ENCODE measurements at places on chromosomes 4 and X.

- peak; percentile 2 for DNase-seq
These were observed 150.1 kb downstream of the HNRNPD start for GRCh38 chr4:82223715-82224114.

DNA sequence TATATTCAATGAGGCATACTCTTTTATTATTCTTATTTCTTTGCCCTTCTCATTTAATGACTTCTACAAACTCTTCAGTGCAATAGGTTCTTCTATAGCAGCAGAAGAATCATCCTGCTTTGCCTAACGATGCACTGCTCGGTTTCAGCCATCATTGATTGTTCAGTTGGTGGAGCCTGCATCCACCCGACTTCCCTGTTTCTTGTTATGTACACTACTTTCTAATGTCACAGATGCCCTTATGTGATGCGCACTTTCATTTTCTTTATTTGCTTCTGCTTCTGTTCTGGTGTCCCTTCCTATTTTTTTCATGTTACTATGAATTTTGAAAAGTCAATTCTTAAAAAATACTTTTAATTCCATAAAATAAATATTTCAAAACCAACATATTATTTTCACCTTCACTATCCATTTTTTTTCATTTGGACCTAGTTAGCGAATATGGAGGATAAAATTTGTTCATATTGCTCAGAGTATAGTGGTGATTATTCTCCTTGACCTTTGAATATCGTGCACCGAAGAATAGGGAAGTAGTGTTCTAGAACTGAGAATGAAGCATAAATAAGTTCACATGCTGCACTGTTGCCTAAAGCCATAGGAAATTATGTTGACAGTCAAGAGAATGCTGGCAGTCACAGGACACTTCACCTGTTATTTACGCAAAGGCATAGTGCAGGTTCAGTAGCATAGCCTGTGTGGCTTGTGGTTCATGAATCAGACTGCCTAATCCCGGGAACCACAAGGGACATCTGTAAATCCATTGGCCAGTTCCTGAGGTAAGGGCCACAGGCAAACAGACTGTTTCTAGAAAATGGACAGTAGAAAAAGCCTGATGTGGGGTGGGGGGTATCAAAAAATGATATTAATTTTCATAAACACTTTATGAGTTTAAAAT lies 21.3 kb upstream of the SFRP2 start:
- no peak for DNase-seq

DNA sequence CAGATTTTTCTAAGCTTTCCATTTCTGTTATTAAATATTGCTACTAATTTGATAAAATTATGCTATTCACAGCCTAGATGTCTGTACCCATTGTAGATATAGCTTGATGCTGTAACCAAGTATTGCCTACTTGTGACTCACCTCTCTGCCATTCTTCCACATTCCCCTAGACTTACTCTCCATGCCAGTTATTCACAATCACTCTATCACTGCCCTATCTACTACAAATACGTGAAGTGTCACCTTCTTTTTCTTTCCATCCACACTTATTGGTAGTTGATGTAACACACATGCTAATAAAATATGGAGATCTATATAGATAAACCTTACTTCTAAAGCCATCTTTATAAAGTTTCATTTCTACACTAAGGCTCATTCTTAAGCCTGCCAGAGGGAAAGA lies 179.4 kb upstream of the PACRGL start:
- no peak for DNase-seq

GRCh38 chrX:31350808-31351074 lies 278.9 kb upstream of the FTHL17 start:
- DNase-seq, result no peak

GRCh38 chr4:123250843-123251242 lies 145.8 kb upstream of the SPRY1 start:
- DNase-seq, result no peak

- no peak for DNase-seq
These were observed 214.2 kb downstream of the GPC3 start for GRCh38 chrX:133771086-133771646.

GRCh38 chrX:150217609-150218008 lies 145.5 kb upstream of the MAMLD1 start:
- no peak for DNase-seq

DNA sequence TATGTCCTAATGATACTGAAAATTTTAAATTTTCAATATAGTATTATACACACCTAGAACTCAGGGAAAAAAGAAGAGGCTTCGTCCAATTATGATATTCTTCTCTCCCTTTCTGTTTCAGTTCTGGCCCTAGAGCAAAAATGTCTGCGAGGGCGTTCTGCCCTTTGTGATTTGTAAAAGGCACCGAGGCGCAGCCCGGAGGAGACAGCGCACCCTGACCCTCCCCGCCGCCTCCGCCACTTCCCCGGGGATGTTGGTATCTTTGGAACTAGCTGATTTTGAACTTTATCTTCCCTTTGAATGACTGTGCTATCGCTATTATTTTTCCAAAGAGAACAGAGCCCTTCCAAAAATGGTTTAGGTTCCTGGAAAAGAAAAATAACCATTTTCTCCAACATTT lies 173.2 kb upstream of the FAM9B start:
- DNase-seq, result no peak

GRCh38 chr4:76499461-76499860 lies 64.4 kb downstream of the SHROOM3 start:
- no peak for DNase-seq

DNA sequence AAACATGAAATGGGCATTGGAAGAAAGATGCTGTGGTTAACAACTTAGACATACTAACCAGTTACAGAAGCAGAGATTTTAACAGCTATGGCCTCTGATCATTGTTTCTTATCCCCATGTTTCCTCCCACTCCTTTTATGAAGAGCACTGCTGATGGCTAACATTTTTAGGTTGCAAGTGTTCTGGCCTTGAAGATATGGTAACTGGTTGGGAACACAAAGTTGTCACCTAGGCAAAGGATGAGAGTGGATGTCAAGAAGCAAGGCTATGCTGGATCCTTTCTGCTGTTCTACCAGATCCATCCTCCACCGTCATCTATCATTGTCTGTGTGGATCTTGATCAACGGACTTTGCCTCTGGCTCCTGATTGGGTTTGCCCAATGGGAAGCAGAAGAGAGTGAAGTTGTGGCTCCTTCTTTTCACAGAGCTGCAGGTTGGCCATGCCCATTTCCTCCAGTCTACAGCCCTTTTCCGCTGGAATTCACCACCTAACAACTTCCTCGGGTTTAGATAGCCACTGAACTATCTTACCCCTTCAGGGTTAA lies 48.9 kb upstream of the SPP1 start:
- no peak for DNase-seq

DNA sequence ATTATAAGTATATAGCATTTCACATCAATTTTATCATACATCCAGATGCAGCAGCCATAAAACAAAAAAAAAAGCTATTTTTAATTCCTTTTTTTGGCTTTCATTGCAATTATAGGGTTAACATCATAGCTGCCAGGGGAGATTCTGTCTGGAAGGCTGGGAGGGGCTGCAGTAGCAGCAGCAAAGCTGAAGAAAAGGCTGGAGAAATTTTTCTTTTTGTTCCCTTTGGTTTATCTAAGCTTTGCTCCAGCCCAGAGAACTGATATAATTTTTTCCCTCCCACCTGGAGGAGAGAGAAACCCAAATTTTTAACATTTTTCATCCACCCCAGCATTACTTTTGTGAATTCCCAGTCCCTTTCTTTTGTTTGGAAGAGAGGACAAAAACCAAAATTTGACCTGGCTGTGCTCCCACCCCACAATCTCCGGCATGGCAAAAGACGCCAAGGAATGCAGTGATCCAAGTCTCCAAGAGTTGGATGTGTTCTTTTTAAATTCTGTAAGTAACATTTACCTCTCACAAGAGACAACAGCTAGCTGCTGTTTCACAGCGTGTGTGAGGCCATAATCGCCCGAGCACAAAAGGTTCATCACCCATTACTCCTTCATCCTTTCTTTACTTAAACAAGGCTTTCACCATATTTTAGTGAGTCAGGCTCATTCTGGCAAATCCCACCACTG lies 25.1 kb upstream of the FAM156A start:
- no peak for DNase-seq

DNA sequence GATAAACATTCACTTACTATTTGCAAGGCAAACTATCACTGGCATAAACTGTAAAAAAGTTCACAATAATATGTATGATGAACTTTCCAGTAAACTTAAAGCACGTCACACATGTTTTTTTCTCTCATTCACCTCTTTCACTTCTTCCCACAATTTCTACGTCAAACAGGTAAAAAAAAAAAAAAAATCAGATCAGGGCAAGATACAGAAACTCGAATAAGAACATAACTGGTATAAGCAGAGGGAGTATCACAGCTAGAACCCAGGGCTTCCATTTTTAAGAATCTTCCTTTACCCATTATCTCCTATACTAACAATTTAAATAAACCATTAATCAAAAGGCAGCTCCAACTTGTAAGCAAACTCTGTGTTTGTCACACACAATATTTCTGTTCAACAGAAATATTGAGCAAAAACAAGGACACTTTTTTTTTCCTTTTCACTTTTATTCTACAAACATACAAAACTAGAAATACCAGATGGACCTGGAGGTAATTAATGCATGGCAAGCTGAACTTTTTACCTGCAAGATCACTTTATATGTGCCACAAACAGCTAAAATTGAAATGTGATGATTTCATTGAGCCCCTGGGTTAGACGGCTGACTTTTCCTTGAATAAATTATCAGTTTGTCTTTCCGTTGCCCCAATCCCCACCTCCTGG lies 47.5 kb upstream of the NSUN7 start:
- DNase-seq, result no peak

DNA sequence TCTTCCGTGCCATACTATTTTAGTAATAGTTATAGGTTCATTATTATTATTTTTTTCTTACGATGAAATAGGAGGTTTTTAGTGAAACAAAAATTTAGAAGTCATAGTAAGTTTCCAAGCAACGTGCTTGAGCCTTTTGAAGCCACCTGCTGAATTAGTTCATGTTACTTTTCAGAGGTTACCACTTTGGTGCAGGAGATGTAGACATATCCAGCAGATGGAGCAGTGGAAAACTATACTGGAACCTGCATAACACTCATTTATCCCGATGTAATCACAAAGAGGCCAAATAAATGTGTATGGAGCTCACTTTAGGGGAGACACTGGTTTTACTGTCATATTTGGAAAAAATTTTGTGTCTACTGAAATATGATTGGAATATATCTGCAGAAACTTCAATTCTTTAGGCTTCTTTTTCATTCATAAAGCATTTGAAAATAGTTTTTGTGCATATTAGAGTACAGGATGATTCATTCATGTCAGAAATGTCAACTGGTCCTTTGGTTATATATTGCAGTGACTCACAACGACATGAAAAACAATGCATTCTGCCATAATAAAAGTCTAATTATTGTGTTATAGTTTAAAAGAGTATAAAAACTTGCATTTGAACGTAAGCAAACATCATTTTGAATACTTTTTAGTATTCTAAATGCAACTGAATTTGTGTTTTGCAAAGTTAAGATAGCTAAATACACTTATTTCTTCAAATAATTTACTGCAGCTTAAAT lies 2182.9 kb upstream of the TENM3 start:
- DNase-seq, result no peak

- no peak for DNase-seq
These were observed 84.2 kb upstream of the EGFL6 start for GRCh38 chrX:13485167-13485566.

DNA sequence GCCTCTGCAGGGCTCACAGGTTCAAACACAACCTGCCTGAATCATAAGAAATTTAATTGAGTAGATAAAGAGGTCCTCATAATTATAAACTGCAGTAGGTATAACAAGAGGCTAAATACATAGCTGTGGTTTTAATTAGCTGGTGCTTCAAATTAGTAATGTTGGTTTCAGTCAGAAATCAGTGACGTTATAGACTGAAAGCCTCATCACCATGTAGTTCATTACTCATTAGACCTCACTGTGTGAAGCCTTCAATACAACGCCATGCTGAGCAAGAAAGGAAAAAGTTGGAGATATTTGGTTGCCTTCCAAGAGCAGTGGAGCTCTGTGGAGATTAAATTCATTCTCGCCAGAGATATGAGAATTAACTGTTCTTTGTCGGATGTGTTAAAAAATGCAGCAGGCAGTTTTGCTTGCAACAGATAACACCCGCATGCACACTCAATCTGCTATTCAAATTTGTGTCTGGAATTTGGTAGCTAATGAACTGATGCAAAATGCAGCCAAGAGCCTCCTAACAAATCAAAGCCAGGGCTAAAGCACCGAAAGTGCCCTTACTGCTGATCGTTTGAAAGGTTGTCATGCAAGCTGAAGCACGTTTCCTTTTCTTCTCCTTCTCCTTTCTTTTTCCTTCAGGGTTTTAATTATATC lies 148.9 kb downstream of the AFF2 start:
- DNase-seq, result no peak

DNA sequence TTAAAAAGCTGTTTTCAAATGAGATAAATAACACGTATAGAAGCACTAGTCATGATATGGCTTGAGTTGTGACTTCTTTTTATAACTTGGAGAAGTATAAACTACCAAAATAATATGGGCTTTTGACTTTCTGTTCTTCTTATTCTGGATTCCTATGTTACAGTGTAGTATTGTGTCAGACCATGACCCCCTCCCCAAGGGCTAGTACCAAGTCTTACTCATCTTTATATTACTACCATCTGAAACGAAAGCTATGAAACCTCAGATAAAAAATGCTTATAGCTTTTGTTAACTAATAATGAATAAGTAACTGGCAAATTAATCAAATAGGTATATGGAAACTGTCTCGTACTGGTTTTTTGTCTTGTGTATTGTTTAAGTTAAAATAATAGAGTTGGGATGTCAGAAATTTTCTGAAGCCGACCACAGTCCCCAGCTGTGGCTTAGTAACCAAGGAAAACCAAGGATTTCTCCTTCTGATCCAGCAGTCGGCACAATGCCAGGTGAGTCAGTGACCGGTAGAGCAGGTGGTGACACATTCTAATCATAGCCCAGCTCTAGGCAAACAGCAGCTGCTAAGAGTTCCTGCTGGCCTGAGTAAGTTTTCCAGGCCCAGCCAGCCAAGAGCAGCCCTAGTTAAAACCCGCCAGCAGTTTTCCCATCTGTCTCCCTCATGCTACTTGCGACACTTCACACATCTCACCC lies 163.3 kb upstream of the PRDX4 start:
- DNase-seq, result no peak

GRCh38 chr4:107978716-107979451 lies 10.8 kb upstream of the HADH start:
- no peak for DNase-seq

DNA sequence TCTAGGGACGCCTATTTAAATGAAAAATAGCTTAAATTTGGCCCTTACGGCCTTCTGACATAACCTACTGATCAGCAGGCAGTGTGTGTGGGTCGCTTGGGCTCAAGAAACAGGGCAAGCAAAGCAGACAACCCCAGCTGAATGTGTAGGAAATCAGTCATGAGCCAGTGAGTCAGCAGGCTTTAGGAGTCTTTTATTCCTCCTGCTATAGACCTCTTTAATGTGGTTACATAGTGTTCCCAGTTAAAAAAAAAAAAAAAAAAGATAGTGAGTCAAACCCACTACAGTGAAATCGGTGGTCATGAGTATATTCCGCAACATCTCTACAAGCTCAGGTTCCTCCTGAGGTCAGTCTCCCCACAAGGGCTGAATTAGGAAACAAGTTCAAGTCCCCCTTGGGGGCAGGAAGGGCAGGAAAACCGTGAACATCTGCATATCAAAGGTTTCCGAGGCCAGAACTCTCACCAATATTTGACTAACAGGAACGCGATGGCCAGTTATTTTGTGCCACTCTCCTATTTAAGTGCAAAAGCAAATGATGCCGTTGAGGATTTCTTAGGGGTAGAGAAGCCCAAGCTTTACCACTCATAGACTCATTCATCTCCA lies 32.7 kb downstream of the ACSL1 start:
- peak; percentile 68 for DNase-seq

GRCh38 chrX:111244235-111244750 lies 26.0 kb downstream of the CAPN6 start:
- peak; percentile 30 for DNase-seq
